Head of caudate nucleus (tissue), 42 donors: ENCODE measurements at places on chromosomes 7 and 10.

- no peak for DNase-seq
Observed at GRCh38 chr10:31170636-31171035, 139.0 kb upstream of the ZNF438 start.

DNA sequence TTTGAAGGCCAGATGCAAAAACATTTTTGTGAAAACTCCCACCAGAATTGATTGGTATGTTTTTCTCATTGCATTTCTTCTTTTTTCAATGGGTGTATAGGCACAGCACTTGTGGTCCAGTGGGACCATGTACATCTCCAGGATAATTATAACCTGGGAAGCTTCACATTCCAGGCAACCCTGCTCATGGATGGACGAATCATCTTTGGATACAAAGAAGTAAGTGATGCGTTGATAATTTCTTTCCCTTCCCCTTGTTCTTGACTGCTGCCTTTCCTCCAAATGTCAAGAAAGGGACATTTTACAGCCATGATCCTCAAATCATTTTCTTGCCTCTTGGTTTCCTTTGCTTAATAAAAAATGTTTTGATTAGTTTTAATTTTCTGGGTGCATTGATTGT, 331.5 kb downstream of the PLXDC2 start:
- DNase-seq: no peak

GRCh38 chr10:84822931-84823630, 494.7 kb downstream of the CCSER2 start:
- DNase-seq: no peak

DNA sequence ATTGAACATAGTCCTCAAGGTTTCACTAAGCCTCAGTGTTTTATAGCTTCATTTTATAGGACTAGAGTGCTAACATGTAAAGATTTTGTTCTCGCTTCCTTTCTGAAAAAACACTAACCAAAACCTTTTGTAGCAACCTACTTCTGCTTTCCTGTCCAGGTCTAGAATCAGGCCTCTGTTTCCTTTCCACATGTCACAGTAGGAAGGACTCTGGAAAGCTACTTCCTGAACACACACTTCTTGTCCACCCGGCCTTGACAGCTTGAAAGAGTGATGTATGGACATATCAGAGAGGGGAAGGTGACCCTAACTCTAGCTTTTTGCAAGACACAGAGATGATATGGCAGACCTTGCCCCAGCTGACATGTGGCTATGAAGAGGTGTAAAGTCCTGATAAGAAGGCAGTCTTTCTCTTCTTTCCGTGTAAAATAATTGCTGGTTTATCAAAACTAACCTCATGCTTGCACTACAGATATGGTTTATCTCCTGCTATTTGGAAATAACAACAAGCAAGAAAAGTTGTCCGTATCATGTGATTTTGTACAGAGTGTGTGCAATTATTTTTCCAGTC, 175.4 kb downstream of the SKAP2 start:
- no peak for DNase-seq

DNA sequence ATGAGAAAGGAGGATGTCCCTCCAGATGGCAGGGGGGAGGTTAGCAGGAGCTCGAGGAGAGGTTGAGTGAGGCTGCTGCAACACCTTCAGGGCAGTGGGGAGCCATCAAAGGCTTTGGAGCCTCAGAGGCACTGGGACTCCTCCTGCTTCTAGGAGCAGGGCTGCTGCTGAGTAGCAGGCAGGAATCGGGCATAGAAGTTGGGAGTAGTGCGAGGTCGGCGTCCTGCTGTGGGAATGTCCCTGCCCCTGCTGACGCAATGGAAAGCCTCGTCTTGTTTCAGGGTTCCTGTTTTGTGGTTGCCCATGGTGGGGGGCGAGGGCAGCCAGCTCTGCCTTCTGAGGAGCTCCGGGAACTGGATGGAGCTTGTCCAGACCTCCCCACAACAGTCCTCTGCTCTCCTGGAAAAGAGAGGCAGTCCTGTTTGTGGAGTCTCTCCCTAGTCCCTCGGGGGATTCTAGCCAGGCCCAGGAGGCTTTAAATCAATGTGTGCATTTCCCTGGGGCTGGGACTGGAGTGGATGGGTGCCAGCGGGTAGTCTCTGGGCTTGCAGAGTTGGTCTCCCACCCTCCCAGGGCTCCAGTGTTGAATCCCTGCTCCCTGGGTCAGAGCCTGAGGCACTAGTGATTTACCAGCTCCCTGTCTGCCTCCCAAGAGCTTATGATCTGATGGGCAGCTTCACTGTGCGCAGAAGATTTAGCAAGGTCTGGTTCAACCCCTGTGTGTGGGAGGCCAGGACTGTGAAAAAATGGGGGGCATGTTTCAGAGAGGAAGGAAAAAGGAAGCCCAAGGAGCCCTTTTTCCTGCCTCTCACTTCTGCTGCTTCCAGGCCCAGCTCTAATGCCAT, 98.7 kb upstream of the PPIF start:
- peak; percentile 72 for DNase-seq

- no peak for DNase-seq
Observed at GRCh38 chr7:5457245-5457735, 33.7 kb upstream of the TNRC18 start.

DNA sequence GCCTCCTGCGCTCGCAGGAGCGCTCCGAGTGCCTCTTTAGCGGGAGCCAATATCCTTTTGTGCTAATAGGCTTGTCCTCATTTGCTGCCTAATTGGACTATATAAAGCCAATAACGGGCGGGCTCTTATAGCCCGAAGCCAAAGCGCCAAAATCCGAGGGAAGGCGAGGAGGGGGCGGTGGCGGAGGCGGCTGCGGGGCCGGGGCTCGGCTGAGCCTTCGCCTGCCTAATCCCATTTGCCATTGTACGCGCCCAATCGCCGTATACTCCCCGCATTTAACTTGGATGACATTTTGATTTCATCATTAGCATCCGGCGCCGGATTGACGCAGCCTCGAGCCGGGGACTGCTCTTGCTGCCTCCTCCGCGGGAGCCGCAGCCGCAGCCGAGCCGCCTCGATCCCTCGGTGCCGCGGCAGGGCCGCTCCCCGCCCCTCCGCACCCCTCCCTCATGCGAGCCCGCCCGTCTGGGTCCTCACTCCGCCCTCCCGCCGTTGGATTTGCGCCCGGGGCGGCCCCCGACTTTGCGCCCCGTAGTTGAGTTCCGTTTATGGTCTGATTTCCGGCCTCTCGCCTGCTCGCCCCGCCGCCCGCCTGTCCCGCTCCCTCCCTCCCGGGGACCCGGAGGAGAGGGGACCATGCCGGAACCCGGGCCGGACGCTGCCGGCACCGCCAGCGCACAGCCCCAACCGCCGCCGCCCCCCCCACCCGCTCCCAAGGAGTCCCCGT, at the start of gene HMX3:
Gene HMX3, plus strand, starts transcription at position 556 of the 727 bp plus-strand sequence. Its CDS starts 81 bp downstream, at position 637.
- DNase-seq: no peak

- DNase-seq: no peak
Observed at GRCh38 chr10:94524146-94524545, 21.4 kb upstream of the HELLS start.

GRCh38 chr7:100515072-100515532, 23.9 kb upstream of the AGFG2 start:
- DNase-seq: no peak

GRCh38 chr10:130715686-130716670, 579.8 kb downstream of the GLRX3 start:
- peak; percentile 33 for DNase-seq
